CD4-positive, alpha-beta T cell treated with Interleukin-1 beta for 1 hour (primary cell): ENCODE measurements at places on chromosomes 3 and 15.

DNA sequence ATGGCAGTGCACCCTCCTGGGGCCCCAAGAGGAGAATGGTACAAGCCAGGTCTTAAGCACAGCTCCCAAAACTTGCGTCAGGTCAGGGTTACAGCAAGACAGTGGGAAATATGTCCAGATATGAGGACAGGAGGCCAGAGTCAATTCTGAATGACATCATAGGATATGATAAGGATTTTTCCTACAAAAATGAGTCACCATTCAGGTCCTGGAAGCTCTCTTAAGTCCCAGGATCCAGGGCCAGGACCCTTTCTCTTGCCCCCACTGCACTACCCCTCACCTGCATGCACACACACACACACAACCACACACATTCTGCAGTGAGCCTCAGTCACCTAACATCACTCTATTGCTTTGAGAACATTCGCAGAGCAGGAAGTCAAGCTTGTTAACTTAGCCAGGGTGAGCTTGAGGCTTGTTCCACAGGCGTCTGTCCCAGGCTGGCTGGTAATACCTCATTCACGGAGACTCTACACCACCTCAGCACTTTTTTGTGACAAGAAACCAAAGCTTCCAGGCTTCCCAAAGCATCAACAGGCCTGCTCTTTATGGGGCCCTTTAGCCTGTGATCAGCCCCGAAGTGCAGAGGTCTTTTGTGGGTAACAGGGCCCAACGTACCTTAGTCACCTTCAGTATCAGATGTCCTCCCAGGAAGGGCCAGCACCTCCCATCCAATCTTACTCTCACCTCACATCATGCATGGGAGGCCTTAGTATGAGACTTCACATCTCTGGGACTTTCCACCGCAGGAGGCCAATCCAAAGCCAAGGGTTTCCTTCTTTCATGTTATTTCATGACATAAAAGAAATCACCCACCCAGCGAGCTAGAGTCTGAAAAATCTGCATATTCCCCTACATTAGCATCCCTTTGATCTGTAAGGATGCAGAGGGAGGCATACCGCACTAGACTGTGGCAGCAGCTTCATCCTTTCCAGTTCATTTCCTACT, 74.0 kb upstream of the LIPC start:
- DNase-seq: peak; percentile 24

DNA sequence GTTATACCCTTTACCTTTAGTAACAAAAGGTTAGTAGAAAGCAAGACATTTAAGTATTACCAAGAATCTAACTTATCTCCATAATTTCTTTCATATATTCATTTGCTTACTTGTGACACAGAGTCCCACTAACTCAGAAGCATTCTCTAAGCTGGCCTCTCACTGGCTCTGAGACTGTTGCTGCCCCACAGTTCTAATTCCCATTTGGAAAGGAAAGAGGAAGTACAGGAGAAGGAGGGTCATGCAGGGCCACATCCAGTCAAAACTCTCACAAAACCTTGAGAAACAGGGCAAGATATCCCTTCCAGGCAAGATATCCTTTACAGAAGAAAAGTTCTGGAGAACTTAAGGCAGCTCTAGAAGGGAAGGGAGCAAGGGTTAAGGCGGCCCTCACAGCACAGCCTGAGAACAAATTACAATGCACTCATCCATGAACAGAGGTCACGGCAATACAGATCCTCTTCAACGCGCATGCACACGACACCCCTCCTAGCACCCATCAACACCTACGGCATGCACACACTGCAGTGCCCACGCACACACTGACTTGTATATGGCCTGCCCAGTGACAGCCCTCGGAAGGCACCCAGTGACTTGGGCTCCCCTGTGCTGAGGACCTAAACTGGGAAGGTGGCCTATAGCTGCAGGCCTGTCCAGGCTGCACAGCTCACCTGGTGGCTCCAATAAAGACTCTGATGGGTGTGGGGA, 13.0 kb upstream of the MYO5C start:
- no peak for DNase-seq

GRCh38 chr3:171718493-171719185, 91.6 kb downstream of the PLD1 start:
- no peak for DNase-seq

GRCh38 chr3:73568371-73568862, 56.3 kb downstream of the PDZRN3 start:
- DNase-seq: no peak

- DNase-seq: no peak
Observed at GRCh38 chr3:52521488-52521824, 12.2 kb downstream of the NT5DC2 start.

GRCh38 chr15:90593499-90594158, 63.9 kb downstream of the CRTC3 start:
- no peak for DNase-seq

GRCh38 chr15:88166082-88166993, 90.2 kb downstream of the NTRK3 start:
- DNase-seq: no peak

DNA sequence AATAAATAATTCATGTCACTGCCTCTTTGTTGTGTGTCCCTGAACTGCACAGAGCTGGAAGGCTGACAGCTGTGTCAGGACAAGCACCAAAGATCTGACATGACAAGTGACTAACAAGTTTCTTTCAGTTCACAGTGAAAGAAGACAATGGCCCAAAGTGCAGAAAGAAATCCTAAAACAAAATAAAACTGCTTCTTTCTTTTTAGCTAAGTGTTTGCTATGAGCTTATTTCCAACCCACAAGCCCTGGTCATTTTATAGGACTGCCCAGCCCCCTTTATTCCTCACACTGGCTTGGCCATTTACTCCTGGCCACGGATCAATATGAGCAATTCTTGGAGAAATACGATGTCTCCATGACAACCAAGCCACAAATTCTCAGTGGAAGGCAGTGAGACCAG, 238.5 kb downstream of the WDR72 start:
- no peak for DNase-seq

GRCh38 chr3:65810302-65810701, 228.4 kb downstream of the MAGI1 start:
- DNase-seq: no peak

DNA sequence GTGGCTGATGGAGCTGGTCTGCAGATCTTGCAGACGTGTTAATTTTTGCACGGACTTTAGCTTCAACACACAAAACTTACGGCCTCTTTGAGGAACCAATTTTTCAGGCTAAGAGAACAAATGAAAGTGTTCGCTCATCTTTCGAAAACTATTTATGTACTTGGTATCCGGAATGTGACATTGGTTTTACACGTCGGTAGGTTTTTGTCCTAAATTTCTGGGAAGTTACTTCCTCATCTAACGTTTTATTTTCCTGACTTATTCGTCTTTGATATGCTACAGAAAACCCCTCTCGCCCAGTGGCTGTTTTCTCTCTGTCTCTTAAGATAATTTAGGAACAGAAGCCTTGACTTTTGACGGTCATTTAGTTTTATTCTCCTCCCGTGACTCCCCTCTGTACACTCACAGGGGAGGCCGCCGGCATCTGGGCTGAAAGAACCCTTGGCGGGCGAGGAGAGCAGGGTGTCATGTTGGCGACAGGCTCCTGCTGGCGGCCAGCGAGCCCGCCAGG, 834 bp upstream of the GREM1 start:
- no peak for DNase-seq

DNA sequence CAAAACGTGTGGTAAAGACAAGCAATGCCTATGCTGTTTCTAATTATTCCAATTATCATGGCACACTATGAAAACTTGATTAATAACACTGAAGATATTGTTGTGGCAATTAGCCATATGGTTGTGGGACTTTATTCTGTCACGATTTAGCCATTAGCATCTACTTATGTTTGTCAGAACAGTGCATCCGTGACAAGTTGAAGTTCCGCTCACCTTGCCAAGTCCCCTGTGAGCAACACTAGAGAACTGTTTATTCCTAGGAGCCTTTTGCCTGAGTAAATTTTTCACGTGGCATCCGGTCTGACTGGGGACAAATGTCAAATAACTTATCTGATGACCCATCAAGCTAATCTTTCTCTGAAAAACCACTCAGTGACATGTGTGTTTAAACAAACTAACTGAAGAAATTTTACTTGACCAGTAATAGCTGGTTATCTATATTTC, 403.3 kb downstream of the TBC1D5 start:
- no peak for DNase-seq

DNA sequence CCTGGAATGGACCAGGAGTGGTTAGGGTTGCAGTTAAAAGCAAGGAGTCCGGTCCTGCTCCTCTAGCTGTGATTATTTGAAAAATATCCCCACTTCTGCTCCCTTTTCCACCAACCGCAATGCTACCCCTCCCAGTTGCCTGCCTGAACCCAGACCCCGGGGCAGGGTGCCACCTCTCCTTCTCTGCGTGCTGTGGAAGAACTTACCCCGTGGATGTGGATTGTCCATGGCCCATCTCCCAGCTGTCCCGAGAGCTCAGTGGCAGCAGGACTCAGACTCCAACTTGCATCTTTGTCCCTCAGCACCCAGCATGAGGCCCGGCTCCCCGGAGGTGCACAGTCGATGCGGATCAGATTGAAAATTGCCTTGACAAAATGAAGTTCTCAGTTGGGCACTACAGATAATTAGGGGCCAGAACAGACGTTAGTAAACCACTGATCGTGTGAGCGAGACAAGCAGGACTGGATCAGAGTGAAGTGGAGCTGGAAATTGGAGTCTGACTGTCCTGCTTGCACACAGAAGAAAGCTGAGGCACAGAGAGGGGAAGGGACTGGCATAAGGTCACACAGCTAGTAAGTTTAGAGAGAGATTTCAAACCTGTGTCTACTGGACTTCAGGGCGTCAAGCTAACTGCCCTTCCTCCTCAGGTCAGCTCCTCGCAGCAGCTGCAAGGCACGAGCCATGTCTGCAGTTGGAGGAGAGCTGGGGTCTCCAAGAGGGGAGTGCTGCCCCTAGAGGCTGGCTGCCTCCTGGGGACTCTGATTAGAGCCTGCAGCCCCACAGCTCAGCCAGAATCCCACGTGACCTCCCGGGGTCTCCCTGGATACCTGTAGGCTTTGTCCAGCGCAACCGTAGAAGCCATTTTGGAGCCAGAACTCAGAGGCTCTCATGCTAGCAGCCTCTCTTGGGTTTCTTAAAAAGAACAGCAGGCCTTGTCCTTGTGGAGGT, 14.7 kb downstream of the SLC6A1 start:
- no peak for DNase-seq

- DNase-seq: no peak
Observed at GRCh38 chr3:192825657-192826200, 91.9 kb downstream of the MB21D2 start.

- no peak for DNase-seq
Observed at GRCh38 chr15:78082106-78082742, 4.7 kb upstream of the TBC1D2B start.

DNA sequence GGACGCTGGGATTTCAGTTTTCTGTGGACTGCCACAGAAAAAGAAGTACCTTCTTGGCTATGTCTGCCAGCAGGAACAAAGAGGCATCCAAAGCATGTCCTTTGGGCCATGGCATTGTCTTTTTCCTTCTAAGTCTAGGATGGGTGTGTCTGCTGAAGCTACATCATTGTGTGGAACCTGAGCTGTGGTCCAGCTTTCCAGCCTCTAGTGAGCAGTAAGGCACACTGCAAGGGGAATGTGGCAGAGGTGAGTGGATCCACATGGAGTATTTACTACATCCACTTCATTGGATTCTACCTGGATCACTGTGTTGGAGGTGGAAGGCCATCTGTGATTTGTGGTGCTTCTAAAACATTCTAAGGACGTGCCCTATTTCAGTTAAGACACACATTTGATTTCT, 23.7 kb downstream of the CMTM8 start:
- DNase-seq: no peak

DNA sequence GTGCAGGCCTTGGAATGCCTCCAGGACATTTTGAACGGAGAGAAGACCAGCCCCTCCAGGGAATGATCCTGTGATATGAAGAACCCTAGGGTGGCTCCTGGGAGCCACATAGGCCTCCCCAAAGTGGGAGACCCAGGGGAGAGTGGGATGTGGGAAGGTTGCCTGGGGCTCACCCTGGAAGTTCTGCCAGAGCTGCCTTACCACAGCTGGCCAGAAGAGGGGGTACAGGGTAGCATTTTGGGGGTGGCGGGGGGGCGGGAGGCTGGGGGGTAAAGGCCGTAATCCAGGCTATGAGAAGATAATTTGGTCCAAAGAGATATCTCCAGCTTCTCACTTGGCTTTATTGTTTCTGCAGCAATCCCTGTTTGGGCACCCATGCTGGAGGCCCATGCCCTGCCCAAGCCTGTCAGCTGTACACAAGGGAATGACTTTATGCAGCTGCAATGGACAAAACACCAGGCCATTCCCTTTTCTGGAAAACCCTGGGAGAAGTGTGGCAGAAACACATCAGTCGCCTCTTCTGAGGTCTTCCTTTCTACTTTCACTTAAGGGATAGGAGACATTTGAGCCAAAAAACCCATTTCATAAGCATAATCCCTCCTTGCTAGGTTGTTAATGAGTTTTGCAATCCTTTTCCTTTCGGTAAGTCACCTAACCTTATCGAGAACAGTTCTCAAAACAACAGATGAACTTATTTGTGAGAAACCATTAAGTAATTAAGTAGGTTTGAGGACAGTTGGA, 11.0 kb upstream of the MUSTN1 start:
- DNase-seq: peak; percentile 7

DNA sequence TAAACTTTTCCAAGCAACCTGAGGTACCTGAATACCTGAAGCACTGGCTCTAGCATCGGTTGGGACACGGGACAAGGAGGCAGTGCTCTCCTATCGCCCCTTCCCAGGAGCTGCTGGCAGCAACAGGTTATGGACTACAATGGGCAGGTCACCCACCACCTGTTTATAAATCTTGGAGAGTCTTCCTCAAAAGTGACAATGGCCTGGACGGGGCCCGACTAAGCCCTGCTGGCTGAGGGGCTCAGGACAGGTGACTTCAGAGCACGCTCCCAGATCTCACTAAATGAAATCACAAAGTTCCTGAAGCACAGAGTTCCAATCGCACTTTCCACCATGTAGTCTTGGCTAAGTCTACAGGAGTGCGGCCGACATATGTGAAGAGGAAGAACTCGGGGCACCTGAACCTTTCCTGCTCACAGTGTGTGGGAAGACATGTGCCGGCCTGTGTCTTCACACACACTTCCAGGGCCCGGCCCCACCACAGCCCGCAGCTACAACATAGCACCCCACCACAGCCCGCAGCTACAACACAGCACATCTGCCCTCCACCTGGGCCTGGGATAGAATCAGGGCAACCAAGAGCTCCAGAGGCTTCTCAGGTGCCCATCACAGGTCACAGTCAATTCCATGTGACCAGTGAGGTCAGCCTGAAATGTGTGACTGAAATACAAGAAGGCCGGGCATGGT, 12.9 kb downstream of the CYFIP1 start:
- DNase-seq: no peak
